Stimulated activated CD8-positive, alpha-beta memory T cell treated with anti-CD3 and anti-CD28 coated beads, Interleukin-15, amount 100 ng/mL, for 4 hours (primary cell): ENCODE measurements at places on chromosomes 4 and X.

DNA sequence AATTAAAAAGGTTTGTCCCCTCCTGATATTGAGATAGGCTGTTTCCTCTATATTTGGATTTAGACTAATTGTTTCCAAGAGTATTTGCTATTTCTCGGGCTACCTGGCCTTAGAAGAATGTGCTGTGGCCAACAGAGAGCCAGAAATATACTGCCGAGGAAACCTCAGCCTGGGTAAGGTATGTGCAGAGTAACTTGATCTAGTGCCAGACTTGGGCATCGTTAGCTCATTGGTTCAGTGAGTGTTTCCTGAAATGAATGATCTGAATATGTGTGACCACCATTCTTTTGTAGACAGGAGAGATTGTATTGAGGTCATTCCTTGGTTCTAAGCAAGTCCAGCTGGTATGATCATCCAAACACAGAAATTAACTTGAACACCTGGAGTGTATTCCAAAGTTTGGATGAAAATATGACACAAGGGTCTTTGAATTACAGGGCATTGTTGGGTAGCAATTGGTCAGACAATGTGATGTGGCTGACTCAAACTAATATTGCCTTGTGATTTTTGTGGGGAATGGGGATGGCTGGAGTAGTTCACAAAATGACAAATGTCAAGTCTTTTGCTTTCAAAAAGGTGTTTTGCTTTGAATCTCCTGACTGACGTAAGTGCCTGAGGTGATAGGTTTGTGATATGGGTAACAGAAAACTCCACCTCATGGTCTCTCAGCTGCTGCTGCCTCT, 100.2 kb upstream of the CXCL13 start:
- DNase-seq: no peak

- DNase-seq: peak; percentile 20
Observed at GRCh38 chr4:38177641-38178391, 217.6 kb downstream of the PTTG2 start.

- DNase-seq: no peak
Observed at GRCh38 chrX:29083823-29084222, 496.6 kb downstream of the IL1RAPL1 start.

- DNase-seq: no peak
Observed at GRCh38 chr4:138898282-138898681, 117.3 kb upstream of the NOCT start.

DNA sequence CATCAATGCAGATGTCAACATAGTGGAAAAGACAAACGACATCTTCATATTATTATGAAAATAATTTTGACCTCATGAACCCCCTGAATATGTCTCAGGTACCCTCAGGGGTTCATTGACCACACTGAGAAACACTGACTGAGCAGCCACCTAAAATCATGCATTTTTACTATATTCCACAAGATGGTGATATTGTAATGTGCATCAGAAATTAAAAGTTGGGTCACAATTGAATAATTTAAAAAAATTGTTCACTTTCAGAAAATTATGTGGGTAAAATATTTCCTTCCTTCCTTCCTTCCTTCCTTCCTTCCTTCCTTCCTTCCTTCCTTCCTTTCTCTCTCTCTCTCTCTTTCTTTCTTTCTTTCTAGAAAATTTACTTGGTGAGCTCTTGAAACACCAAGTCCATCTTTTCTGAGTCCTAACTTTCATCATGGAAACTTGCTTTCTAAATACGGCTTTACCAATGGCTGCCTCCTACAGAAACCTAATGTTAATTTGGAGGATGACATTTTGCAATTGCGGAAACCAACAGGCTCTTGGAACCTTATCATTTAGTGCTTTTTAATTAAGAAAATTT, 103.6 kb downstream of the RTL3 start:
- DNase-seq: no peak

GRCh38 chr4:62377245-62377644, 1177.1 kb downstream of the ADGRL3 start:
- no peak for DNase-seq

GRCh38 chr4:45920861-45921260, 203.0 kb downstream of the GABRG1 start:
- no peak for DNase-seq

DNA sequence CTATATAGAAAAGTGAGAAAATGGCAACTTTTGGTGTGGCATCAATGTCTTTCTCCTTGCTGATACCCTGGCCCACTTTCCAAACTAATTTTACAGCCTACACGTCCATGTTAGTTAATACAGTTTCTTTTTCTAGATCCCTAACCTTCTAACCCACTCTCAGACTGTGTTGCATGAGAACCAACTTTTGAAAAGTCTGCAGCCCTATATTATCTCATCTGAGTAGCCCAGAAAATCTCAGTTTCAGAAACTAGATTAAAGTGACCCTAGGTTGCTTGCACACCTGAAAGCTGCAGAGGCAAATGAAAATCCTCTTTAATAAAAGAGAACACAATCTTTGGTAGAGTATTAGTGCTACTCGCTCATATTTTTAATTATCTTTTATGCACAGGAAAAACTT, 371.6 kb upstream of the EMCN start:
- DNase-seq: no peak

GRCh38 chr4:38982361-38983095, 49.7 kb downstream of the TMEM156 start:
- DNase-seq: no peak

- no peak for DNase-seq
Observed at GRCh38 chr4:187283201-187283955, 559.7 kb upstream of the FAT1 start.

DNA sequence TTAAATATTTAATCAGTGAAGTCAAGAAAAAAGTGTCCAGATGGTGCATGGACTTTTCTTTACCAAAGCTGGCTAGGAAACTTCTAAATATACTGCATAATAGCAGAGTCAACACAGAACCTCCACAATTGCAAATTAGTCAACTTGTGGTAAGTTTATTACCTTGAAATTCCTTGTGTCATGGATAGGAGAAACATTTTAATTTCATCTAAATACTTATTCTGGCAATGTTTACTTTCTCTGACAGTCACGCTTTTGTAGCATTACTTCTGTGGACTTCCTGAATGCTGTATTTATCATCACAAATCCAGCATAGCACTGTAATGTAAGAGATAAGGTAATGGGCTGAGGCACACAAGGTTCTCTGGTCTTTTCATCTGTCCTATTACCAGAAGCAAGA, 2266.1 kb downstream of the PCDH7 start:
- no peak for DNase-seq

GRCh38 chrX:131257367-131257766, 31.7 kb downstream of the IGSF1 start:
- no peak for DNase-seq

- DNase-seq: no peak
Observed at GRCh38 chr4:9808077-9808476, 26.6 kb downstream of the DRD5 start.

DNA sequence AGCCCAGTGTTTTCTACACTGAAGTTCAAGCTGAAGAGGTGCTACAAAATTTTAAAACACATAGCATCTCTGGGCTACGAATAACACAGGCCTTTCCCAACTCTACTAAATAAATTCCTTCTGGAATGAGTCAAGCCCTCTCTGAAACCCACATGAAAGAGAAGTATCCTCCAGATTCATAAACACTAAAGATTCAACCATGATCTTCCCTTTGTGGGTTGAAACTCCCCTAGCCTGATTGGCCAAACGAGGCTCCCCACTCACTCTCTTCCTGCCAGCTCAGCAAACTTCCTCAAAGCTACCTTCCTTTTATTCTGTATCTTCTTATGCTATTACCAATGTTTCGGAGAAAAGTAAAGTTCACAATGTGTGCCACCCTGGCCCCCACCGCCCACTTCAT, 95.4 kb downstream of the NKX6-1 start:
- DNase-seq: no peak

- DNase-seq: no peak
Observed at GRCh38 chr4:164989471-164989870, 12.0 kb upstream of the TRIM61 start.

- no peak for DNase-seq
Observed at GRCh38 chrX:44035571-44035970, 62.4 kb upstream of the NDP start.
